ENCODE measurements at places on chromosomes 3 and 15.
A peak's percentile ranks its signal among the peaks of the same experiment; 100 is the strongest.

GRCh38 chr3:56795097-56795828, 6.5 kb downstream of the ARHGEF3 start:
- no peak for DNase-seq

- no peak for DNase-seq
These were observed 226.1 kb downstream of the TLE3 start for GRCh38 chr15:69871511-69872134.

GRCh38 chr3:139778682-139779233, 101.0 kb upstream of the NMNAT3 start:
- DNase-seq, result no peak

DNA sequence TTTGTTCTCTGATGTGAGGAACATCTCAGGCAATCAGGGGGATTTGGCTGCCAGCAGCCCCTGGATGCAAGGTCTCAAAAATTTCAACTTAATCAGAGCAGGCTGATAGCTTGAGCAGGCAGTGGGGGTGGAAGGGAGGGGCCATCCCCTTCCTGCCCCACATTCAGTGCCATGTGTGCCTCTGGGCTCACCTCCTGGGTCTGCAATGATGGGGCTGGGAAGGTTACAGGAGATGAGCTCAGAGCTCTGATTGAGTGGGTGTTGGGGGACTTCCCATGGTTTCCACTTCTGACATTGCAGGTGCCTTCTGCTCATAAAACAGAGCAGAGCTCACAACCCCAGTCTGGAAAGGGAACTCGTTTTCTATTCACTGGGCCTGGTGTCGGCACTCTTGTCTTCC, 37.0 kb downstream of the PARP16 start:
- no peak for DNase-seq

DNA sequence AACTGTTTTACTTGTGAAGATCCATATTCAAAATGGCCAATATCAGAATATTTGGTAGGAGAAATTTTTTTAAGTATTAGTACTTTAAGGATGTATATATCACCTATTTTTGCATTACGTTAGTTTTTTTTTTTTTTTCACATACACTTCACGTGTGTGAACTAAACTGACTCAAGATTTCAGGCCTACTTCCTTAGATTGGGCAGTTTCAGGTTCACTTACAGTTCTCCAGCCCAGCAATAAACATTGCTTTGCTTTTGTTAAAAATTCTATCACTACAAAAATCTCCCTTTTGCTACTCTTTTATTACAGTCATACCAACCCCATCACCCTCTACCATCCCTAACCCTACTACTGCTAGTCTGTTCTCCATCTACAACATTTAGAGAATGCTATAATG, 183.6 kb downstream of the KCNH8 start:
- no peak for DNase-seq

DNA sequence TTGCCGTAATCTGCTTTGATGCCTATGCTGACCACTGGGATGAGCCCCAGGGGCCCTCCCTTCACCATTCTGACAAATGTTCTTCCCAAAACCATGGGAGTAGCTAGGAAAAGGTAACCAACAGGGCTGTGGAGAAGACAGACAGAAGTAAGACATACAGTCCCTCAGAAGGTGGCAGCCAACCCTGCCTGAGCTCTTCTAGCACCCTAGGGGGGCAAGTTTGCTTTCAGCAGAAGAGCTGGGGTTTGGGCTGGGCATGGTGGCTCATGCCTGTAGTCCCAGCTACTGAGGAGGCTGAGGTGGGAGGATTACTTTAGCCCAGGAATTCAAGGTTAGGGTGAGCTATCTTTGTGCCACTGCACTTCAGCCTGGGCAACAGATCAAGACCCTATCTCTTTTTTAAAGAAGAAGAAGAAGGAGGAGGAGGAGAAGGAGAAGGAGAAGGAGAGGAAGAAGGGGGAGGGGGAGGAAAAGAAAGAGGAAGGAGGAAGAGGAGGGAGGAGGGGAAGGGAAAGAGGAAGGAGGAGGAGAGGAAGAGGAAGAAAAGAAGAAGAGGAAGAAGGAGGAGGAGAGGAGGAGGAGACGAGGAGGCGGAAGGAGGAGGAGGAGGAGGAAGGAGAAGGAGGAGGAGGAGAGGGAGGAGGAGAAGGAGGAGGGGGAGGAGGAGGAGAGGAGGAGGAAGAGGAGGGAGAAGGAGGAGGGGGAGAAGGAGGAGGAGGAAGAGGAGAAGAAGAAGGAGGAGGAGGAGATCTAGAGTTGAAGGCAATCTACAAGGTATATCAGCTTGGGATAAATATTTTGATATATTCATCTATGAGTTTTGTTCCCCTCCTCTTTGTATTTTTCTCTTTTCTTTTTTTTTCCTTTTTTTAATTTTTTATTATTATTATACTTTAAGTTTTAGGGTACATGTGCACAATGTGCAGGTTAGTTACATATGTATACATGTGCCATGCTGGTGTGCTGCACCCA, 44.9 kb upstream of the ABHD2 start:
- DNase-seq, result no peak

DNA sequence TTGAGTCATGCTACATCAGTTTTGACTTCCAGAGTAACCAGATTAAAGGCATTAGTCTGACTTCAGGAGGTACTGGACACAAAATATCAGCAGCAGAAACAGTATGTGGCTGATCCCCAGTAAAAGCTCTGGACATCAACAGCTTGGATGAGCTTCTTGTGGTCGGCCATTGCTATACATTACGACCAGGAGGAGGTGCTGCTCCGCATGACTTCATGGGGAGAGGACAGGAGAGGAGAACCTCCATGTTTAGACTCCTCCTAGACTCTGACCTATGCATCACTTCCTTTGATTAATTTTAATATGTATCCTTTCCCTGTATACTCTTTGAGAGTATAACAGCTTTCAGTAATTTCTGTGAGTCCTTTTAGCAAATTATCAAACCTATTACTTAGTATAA, 285.6 kb upstream of the ARHGEF26 start:
- DNase-seq, result no peak

- no peak for DNase-seq
These were observed 24.8 kb downstream of the FOXL2NB start for GRCh38 chr3:138971766-138972320.

- no peak for DNase-seq
These were observed 215.9 kb downstream of the GBE1 start for GRCh38 chr3:81545572-81545971.

GRCh38 chr3:150000641-150001040, 29.9 kb upstream of the PFN2 start:
- no peak for DNase-seq

GRCh38 chr3:120645083-120645845, 36.8 kb downstream of the HGD start:
- DNase-seq, result no peak

- DNase-seq, result no peak
These were observed 35.4 kb downstream of the PRR20G start for GRCh38 chr3:127252446-127252845.

GRCh38 chr3:155525324-155525833, 219.5 kb downstream of the PLCH1 start:
- no peak for DNase-seq

- DNase-seq, result peak; percentile 37
These were observed 38.8 kb upstream of the CLDN18 start for GRCh38 chr3:137970914-137971831.

DNA sequence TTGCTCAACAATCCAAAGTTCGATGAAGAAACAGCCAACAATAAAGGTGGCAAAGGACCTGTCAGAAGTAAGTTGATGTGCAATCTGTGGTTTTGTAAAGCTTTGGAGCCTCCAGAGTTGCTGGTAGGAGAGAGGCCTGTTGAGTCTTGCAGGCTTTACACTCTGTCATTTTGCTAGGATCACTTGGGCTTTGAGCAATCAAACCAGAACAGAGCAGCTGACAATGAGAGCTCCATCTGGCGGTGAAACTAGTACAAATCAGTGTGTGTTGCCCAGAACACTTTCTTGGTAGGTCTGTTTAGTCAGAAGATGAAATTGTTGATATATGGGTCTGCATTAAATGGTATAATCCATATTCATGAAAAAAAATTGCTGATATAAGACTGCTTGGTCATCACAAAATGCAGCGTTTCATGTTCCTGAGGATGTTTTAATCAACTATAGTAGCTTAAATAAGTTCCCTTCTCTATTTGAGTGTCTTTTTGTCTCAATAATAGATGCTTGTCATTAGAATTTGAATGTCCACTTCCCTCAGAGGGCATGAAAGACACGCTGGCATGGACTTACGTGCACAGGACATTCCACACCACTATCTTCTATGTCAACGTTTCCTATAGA, 25.7 kb downstream of the TMOD2 start:
- peak; percentile 34 for DNase-seq

- no peak for DNase-seq
These were observed 202.3 kb downstream of the CADPS start for GRCh38 chr3:62672988-62673313.

- DNase-seq, result no peak
These were observed 132.9 kb upstream of the ZBTB20 start for GRCh38 chr3:115279939-115280338.

GRCh38 chr3:39505866-39506742, 38.6 kb downstream of the MOBP start:
- DNase-seq, result no peak

DNA sequence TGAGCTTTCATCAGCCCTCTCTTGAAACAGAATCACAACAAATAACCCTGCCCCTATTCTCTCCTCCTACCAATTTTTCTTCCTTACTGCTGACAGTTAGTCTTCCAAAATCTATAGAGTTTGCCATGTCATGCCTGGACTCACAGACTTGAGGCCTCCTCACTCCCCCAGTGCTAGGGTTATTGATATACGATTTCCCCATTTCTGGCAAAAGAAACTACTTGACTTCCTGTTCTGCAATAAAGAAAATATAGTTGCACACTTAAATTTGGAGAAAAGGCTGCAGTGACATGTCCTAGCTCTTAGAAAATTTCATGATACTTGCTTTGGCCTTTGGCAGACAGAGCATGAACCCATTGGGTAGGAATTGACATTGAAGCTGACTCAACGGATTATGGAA, 75.9 kb downstream of the CYP19A1 start:
- no peak for DNase-seq

DNA sequence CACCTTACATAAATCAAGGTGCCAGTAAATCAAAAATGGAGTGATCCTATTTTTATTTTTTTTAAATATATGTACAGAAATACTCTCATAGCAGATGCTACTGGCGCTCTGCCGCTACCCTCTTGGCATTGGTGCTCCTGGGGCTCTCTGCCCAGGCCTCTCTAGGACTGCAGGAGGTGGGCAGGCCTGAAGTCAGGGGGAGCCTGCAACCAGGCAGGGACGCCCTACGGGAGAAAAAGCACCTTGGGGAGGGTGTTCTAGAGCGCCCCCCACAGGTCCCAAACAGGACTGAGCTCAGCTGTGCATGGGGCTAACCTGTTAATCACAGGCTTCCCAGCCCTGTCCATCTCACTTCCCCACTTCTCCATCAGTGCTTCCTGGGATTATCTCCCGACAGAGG, 192.5 kb downstream of the SHQ1 start:
- DNase-seq, result no peak

DNA sequence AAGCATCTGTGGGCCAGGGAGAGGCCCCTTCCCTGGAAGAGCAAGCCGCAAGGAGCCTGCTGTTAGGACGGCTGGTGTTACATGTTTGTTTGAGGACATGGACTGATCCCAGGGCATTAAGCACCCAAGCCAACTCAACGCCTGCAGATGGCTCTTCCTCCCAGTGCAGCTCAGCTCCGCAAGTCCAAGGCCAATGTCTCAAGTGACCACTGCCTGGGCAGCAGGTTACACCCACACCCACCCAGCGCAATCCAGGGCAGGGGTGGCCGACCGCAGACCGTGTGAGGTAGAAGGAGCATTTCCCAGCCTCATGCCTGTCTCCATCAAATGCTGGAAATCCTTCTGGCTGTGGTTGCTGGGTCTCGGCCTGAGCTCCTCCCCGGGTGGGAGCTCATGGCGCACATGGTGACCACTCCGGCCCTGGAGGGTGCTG, 14.5 kb downstream of the GP5 start:
- no peak for DNase-seq

- DNase-seq, result no peak
These were observed 4.1 kb upstream of the GPD1L start for GRCh38 chr3:32102289-32102688.

DNA sequence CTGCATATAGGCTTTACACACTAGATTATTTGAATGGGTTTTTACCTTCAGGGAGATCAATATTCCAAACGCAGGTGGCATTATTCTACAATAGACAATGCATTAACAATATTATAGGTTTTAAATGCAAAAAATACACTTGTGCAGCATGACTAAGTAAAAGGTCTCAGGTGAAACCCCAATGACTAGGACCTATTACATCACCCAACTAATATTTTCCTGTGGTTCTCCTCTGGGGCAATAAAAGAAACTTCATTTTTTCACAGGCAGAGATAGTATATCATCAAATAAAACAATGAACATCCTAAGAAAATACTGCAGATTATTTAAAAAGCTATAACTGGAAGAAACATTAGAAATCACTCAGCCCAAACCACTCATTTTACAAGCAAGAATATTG, 375.3 kb downstream of the ROBO1 start:
- DNase-seq, result no peak

- DNase-seq, result no peak
These were observed 11.8 kb upstream of the SEC13 start for GRCh38 chr3:10332481-10333348.

DNA sequence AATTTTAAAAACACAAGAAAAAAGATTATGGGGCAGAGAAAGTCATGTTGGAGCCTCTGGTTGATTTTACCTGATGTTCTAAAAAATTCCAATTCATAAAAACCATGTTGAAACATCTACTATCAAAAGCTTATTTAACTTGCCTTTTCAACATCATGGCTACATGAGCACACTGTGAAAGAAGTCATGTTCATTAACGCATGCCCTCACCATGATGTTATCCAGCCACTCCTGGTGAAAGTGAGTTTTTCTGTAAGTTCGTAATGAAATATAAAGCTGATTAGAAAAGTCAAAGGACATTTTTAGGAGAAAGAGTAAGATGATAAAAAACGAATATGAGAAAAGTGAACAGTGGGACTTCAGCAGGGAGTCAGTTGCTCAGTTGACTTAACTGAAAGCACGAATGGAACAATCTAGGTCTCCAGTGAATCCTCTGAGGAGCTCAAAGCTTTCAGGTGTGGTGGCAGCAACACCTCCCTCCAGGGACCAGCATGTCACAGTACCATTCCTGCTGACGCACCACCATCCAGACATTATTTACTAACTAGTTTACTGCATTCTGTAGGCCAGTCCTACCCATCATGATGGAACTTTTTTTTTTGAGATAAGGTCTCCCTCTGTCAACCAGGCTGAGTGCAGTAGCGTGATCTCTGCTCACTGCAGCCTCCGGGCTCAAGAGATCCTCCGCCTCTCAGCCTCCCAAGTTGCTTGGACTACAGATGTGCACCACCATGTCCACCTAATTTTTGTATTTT, 95.2 kb downstream of the MEIS2 start:
- no peak for DNase-seq

GRCh38 chr15:92631721-92632120, 23.9 kb downstream of the FAM174B start:
- no peak for DNase-seq

GRCh38 chr15:47415539-47415971, 301.8 kb upstream of the SEMA6D start:
- DNase-seq, result no peak

- no peak for DNase-seq
These were observed 36.2 kb downstream of the VGLL3 start for GRCh38 chr3:86954747-86955146.

GRCh38 chr3:100003609-100004503, 110.4 kb downstream of the FILIP1L start:
- no peak for DNase-seq

- no peak for DNase-seq
These were observed 261.0 kb downstream of the MFSD1 start for GRCh38 chr3:159062734-159063410.

Data from NK-92 treated with Interleukin-12 subunit alpha and Interleukin-12 subunit beta, amount 100 ng/mL, for 24 hours (cell line).